Choroid plexus epithelial cell (primary cell): ENCODE measurements at places on chromosomes 7 and 10.

GRCh38 chr7:83457022-83457892 lies 191.7 kb downstream of the SEMA3E start:
- DNase-seq, result peak; percentile 66

GRCh38 chr7:109498131-109498530 lies 928.5 kb downstream of the DNAJB9 start:
- DNase-seq, result no peak

GRCh38 chr10:27695706-27696105 lies 49.9 kb downstream of the MKX start:
- DNase-seq, result no peak

DNA sequence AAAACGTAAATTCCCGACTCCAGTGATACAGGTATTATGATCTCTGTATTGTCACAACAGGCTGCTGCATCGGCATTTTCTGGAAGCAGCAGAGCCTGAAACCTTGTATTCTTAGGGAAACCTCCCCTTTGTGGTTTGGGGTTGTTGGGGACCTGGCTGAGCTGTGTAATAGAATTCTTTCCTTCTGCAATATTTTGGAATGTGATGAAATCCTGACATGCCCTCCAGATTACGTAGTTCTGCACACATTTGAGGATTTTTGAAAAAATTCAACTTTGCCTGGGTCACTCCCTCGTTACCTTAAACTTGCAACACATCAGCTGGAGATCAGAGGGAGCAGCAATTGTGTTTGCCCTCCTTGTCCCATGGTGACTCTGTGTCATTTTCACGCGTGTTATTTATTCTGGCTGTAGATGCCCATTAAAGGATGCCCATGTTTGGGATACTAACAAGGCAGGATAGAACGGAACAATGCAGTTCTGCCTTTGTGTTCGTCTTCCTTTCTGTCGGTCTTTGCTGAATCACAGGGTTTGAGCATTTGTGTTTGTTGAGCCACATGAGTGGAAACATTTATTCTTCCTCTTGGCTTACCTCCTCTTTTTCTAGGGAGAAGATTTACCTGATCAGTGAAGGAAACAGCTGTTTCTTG lies 181.7 kb downstream of the TCF7L2 start:
- DNase-seq, result peak; percentile 92

GRCh38 chr10:97861924-97862323 lies 12.3 kb downstream of the GOLGA7B start:
- DNase-seq, result peak; percentile 12

DNA sequence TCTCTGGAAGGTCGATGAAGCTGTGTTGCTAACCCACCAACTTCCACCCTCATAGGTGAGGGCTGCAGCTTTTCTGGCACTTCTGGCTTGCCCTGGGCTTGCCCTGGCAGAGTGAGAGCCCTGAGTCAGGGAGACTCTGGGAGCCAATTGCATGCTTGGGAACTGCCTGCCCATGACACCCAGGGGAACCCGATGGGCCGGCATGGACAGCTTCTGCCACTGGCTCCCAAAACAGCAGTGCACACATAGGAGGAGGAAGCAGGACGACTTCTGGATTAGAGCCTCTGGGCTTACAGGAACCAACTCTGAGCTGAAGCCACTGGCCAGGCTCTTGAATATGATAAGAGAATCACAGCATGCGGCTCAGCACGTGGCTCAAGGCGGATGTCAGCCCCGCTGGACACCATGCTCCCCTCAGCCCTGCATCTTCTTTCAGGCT lies 135.2 kb upstream of the UNC5B start:
- DNase-seq, result peak; percentile 5

GRCh38 chr7:41994746-41995110 lies 242.3 kb downstream of the GLI3 start:
- DNase-seq, result no peak

- DNase-seq, result peak; percentile 49
These were observed 194.4 kb upstream of the IMMP2L start for GRCh38 chr7:111756687-111757178.

DNA sequence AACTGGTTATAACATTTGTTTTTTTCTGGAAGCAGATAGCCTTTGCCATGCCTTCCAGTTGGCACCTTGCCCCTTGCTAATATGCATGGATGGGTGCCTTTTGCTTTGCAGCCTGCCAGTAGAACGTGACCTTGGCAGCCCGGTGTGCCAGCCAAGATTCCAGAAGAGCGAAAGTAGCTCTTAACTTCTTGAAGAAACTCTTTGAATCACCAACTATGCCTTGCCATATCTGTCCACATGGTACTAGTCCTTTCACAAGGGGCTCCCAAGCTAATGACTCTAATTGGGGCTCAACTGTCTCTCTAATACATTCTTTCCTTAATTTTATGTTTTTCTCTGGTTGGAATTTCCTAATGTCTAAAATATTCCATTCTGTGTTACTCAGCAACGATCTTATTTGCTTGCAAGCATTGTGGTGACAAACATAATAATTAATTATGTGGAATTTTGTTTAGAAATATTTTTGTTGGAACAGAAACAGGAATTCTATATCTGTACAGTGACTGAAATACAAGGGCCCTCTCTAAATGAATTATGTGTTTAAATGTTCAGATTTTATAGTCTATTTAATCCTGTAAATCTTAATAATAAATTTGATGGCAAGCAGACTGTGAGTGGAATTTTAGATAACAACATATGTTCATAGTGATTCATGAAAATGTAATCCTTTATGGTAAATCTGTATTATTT lies 45.8 kb downstream of the HDAC9 start:
- DNase-seq, result no peak

GRCh38 chr7:75762350-75762917 lies 9.6 kb downstream of the CCL26 start:
- peak; percentile 87 for DNase-seq

DNA sequence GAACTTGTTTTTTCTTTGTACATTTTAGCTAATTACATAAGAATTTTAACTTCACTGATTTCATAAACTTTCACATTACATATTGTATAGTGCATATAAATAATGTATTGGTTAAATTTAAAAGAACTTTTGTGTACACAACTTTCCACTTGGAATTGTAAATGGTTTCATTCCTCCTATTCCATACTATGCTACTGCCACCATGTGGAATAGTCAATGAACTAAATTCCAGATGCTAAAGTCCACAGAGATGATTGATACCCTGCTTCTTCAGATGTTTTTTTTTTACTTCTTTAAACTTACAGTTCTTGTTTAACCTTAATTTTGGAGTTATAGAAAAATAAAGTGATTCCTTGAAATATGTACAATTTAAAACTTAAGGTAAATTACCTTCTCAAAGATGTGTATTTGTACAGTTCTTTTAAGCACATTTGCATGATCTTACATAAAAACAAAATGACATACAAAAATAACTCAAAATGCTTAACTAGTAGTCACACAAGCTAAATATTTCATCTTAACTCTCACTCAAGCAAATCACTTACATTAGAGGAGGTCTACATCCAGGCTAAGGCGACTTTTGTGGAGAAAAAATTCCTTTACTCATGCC lies 247.6 kb upstream of the HGF start:
- DNase-seq, result peak; percentile 65

DNA sequence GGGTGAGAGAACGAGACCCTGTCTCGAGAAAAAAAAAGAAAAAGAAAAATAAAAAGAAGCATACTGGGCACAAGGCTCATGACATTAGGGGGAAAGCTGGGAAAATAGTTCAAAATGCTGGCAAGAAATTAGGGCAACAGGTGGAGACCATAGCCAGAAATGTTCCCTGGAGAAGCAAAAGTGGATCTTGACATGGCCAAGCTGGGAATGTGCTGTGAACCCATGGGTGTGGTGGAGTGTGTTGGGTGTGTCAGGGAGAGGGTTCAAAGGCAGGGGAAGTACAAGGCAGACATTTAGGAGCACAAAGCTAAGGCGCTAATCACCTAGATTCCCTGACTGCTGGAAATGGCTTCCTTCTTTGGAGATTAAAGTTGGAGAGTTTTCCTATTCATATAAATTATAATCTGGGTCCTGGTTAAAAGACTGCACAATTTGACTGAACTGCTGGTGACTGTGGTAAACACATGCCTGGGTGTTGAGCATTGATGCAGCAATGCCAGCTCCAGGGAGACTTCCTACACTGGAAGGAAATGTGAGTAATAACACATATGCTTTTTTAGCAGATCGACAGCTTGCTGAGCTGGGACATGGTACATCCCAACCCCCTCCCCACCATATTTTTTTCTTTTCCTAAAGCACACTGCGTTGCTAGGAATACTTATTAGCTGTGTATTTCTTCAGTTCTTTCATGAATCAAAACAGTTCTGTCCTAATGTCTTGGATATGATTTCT lies 70.1 kb upstream of the ARHGAP21 start:
- DNase-seq, result peak; percentile 33

DNA sequence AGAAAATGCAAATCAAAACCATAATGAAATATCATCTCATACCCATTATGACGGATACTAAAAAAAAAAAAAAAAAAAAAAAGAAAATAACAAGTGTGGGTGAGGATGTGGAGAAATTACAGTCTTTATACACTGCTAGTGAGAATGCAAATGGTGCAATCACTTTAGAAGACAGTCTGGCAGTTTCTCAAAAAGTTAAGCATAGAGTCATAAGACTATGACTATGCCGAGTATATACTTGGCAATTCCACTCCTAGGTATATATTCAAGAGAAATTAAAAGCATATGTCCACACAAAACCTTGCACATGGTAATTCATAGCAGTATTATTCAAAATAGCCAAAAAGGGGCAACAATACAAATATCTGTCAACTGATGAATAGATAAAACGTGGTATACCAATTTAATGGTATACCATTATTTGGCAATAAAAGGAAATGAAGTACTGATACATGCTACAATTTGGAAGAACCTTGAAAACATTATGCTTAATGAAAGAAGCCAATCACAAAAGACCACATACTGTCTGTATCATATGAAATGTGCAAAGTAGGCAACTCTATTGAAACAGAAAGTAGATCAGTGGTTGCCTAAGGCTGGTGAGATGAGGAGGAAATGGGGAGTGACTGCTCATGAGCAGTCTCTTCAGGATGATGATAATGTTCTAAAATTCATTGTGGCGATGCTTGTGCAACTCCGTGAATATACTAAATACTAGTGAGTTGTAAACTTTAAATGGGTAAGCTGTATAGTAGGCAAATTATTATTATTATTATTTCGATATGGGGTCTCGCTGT lies 90.1 kb upstream of the NANOS1 start:
- DNase-seq, result peak; percentile 77

DNA sequence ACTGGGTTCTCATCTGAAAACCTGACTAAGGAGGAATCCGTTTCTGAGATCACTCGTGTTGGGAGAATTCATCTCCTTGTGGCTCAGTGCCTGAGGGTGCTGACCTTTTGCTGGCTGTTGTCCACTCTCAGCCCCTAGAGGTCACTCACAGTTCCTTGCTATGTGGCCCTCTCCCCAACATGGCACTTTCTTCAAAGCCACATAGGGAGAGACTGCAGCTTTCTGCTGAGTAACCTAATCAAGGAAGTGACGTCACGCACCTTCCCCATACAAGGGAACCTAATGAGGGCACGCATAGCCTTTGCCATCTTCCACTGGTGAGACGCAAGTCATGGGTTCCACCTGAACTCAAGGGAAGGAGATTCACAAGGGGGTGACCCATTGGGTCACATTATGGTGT lies 23.2 kb downstream of the STEAP1B start:
- no peak for DNase-seq

GRCh38 chr10:60025279-60025678 lies 118.9 kb upstream of the CCDC6 start:
- no peak for DNase-seq

- DNase-seq, result peak; percentile 7
These were observed 100.1 kb downstream of the RAB11FIP2 start for GRCh38 chr10:117946525-117947070.

DNA sequence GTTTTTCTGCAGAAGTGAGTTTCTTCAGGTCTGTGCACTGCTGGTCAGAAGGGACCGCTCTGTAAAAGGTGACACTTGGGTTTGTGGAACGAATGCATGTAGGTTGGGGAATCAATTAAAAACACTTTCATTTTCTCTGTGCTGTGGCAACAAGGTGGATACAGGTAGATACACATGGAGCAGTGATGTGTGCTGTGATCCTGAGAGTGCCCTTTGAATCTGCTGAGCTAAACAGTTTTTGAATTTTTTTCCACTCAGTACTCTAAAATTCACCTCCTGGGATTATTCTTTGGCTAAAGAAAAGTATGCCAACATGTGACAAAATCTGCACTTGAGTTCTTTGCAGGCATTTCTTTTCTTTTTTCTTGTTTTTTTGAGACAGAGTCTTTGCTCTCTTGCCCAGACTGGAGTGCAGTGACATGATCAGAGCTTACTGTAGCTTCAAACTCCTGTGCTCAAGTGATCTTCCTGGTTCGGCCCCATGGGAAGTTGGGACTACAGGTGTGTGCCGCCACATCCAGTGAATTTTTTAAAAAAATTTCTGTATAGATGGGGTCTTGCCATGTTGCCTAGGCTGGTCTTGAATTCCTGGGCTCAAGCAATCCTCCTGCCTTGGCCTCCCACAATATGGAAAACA lies 338.9 kb downstream of the EXOC4 start:
- no peak for DNase-seq

GRCh38 chr10:102713539-102713813 lies 721 bp downstream of the ARL3 start:
- no peak for DNase-seq

DNA sequence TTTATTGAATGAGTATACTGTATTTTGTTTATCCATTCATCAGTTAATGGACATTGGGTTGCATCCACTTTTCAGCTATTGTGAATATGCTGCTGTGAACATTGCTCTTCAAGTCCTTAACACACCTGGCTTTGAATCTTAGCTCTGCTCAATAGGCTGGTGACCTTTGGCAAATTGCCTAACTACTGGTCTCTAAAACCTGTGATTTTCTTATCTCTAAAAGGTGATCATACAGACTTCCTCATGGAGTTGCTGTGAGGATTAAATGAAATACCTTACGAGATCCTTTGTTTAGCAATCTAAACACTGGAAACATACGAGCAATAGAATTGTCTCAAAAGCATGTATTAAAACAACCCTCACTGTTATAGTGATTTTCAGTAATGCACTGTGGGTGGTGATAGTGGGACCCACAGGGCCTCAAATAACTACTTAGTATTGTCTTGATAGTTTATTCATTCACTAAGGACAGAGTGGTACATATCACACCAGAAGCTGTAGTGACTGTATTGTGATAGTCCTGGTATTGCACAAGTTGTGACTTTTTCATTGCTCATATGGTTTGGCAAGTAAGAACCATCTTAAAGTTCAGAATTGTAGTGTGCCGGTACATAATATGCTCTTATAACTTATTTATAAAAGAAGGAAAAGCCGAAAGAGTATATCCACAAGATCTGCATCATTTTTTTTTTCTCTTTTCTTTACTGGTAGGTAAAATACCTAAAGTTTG lies 257.6 kb downstream of the EXOC4 start:
- peak; percentile 30 for DNase-seq

DNA sequence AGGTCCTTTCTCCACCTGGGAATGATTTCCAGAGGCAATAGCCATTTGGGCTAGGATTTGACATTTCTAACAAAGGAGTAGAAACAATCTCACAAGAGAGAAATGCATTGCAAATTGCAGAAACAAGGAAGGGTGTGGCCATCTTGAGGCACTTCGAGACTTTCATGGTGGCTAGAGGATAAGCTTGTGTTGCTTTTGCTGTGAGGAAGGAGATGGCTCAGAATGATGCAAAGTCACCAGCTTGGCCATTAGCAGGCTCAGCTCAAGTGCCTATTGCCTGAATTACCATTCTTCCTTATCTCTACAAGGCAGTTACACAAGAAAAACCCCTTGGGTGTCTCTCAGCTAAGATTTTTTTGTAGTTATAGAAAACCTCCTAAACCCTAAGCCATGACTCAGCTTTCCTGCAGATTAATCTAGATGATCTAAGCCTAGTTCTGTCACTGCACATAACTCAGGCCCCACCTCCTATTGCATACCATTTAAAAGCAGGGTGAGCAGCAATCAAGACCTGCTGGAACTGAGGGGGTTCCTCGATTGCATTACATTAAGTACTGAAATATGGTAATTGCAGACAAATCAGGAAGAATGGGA lies 683.1 kb downstream of the NRG3 start:
- peak; percentile 11 for DNase-seq
